Prostate gland (tissue), 2 donors: ENCODE measurements at places on chromosomes 1 and 21. TPM values are rescaled to one million over a fixed set of nuclear protein-coding genes. Genes with fewer than 3 reads are reported as not detected.

The GBP5 gene
- 0.23 TPM for total RNA-seq

The S100A8 gene
- 5.6 TPM for total RNA-seq

The HSD3B2 gene
- 0.62 TPM for total RNA-seq

The CD53 gene
- 12.2 TPM for total RNA-seq

The PCAT6 gene
- total RNA-seq = 9.0 TPM

The FCGR1A gene
- 0.32 TPM for total RNA-seq

The NIPAL3 gene
- 350 TPM for total RNA-seq

The METTL25B gene
- total RNA-seq = 69.5 TPM

DNA sequence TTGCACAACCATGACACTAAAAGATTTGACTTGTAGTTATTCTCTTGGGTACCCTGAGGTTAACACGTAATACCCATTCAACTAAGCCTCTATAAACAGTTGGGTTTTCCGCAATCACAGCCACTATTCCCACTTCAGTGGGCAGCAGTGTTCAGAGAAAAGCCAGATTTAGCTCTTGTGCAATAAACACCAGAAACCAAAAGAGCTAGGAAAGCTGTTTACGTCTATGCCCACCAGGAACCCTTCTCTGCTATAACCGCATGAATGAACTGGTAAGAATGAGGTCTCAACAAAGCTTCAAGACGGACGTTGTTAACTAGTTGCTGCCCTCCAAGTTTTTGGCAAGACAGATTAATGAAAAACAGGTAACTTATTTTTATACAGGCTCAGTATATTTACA lies 101.3 kb downstream of the SLC45A1 start:
- no peak for DNase-seq

GRCh38 chr1:185520188-185520920 lies 203.3 kb upstream of the IVNS1ABP start:
- DNase-seq = no peak

- no peak for DNase-seq
Measured at GRCh38 chr1:158014731-158015320, 21.4 kb downstream of the KIRREL1 start.

DNA sequence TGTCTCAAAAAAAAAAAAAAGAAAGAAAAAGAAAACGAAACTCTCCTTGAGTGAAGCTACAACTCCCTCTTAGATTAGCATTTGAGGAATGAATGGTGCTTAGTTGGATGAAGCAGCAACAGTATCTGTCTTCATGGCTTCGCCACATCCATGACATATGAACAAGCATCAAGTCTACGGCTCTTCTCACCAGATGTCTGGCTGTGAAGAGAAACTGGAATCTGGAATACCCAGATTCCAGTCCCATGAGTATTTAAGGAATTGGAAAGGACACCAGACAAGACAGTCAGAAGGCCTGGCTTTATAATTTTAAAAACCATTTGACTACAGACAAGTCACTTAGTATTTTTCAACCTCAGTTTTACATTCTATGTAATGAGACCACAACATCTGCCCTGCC lies 38.0 kb upstream of the TADA1 start:
- DNase-seq = no peak

DNA sequence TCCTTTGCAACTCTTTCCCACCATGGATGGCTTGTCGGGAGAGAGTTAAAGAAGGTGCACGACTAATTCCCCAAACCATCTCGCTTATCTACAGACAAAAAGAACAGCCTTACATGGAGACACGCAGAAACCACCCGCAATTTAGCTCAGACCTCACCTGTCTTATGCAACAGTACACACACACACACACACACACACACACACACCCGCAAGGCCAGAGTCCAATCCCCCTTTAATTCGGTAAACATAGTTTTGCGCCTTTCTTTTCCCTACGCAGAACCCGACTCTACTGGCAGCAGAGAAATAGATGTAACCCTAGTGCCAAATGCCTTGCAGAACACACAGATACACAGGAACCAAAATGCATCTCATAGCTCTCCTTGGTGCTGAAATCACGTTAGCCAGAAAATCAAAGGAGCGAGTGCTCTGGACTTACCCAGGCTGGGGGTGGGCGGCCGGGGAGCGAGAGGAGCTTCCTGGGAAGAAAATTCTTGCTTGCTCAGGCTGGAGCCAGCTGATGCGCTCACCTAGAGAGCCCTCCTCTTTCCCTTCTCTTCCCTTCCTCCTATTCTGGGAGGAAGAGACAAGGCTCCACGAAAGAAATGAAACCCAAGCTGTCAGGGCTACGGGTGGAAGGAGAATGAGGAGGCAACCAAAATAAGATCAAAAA lies 470 bp downstream of the TNR start:
- no peak for DNase-seq

- no peak for DNase-seq
Measured at GRCh38 chr1:94276988-94277434, 39.6 kb upstream of the ARHGAP29 start.

DNA sequence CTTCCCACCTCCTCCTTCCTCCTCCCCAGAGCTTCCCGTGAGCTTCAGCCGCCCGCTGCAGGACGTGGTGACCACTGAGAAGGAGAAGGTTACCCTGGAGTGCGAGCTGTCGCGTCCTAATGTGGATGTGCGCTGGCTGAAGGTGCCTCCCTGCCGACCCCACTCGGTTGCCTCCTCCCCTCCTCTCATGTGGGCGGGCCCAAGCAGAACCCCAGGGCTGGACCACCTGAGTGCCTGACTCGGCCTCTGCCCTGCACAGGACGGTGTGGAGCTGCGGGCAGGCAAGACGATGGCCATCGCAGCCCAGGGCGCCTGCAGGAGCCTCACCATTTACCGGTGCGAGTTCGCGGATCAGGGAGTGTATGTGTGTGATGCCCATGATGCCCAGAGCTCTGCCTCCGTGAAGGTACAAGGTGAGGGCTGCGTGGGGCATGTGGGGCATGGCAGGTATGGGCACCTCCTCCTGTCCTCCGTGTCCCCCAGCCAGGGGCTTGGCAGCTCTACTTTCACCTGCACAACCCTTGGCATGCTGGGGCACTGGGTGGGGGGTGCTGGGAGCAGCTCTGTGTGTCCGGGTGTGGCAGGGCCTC lies 69.2 kb downstream of the OBSCN start:
- no peak for DNase-seq

GRCh38 chr1:197912739-197913494 lies 4.3 kb upstream of the LHX9 start:
- DNase-seq = no peak

GRCh38 chr1:189205863-189206262 lies 1271.8 kb downstream of the BRINP3 start:
- no peak for DNase-seq

- DNase-seq = peak; percentile 19
Measured at GRCh38 chr1:207579436-207579799, 65.5 kb upstream of the CR1L start.

DNA sequence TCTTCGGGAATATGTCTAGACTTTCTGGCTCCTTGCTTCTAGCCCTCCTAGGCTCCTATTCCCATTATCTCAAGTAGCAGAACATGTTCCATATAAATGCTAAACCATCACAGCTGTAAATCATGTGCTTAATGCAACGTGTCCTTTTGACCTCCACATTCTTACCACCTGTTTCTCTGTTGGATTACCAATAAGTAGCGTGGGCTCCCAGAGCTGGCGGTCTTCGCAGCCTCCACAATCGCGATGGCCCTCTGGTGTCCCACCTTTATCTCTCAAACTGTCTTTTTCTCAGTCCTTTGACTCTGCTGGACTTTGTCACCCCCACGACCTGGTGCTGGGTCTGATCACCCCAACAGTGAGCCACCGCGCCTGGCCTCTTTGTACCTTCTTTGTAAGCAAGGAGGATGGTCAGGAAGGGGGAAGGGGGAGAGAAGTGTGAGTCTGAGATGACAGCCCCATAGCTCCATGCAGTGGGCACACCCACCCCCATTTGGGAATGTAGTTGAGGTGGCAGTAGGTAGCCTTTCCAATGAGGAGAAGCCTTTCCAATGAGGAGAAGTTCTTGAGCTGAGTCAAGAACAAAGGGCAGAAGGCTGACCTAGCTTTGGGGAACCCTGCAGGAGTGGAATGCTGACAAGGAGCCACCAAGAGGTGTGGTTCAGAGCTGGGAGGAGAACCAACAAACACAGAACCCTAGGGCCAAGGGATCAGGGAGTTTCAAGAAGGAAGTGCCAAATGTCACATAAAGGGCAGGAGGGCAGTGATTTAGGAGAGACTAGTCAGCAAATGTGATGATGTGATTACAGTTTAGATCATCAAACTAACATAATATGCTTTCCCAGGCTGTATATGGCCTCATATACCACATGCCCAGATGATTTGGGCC lies 14.2 kb downstream of the TRAF5 start:
- DNase-seq = no peak

DNA sequence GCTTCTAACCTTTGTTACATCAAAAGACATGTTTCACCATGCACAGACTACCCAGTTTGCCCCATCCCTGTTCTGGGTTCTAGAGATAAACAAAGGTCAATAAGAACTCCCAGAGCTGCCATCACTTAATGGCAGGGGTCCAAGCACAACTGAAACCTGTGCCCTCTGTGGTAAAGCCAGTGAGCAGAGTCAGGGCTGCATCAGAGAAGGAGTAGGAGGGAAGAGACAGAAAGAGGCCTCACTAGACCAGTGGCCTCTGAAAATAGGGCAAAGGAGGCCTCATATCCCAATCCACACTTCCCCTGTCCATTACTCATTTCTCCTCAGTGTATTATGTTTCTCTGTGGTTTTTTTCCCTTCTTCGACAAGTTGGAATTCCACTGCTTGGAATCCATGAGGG lies 10.2 kb downstream of the ATP1A2 start:
- no peak for DNase-seq

GRCh38 chr1:37814252-37814651 lies 6.2 kb upstream of the YRDC start:
- no peak for DNase-seq

DNA sequence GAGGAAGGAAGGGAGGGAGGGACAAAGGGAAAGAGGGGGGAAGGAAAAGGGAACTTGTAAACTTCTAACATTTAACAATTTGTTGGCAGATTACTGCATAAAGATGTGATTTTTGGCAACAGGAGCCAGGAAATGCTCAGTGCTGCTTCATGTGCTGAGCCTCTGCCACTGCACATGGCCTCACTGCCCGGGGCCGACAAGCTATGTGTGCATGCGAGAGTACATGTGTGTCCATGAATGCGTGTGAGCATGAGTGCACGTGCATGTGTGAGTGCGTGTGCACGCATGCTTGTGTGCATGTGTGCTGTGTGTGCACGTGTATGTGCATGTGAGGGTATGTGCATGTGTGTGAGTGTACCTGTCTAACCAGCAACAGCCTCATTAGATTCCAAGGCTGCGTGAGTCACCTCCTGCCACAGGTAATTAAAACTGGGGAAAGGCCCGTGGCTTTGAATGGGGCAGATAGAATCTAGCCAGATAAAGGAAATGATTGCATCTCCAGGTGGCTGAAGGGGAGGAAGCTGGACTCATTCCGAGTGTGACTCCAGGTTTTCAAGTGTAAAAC lies 41.4 kb upstream of the TSPEAR start:
- DNase-seq = peak; percentile 41

- DNase-seq = no peak
Measured at GRCh38 chr1:182608845-182609610, 4.8 kb upstream of the RGS16 start.

DNA sequence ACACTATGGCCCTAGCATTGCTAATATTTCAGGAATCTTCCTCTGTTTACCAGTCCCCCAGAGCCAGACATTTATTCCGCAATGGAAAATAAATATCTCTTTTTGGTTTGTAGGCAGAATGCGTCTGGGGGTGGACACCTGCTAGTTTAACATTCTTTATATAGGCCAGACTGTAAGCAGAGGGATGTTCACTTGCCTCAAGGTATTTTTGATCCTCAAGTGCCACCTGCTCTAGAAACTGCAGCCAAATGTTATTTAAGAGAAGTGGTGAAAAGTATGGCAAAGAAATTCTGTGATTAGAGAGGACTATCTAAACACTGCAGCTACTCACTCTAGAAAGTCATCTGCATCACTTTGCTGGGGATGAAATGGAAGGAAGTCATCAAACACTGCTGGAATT lies 164.7 kb downstream of the NEGR1 start:
- DNase-seq = no peak

- no peak for DNase-seq
Measured at GRCh38 chr1:113253187-113253586, 137.1 kb upstream of the MAGI3 start.

DNA sequence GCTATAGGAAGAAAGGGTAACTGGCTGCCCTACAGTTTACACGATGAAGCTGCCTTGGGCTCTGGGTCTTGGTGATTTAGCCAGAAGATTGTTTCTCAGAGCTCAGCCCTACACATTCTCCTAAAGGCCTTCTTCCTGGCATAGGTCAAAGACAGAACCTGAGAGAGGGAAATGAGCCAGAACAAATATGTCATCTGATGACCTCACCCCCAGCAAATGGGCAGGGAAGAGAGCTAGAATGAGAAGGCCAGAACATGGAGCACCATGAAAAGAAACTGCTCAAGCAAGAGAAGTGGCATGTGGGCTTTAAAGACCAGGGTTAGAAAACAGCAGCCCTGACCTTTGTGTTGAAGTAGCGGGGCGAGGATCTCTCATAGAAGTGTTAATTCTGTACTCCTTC lies 5.5 kb upstream of the ILDR2 start:
- no peak for DNase-seq

DNA sequence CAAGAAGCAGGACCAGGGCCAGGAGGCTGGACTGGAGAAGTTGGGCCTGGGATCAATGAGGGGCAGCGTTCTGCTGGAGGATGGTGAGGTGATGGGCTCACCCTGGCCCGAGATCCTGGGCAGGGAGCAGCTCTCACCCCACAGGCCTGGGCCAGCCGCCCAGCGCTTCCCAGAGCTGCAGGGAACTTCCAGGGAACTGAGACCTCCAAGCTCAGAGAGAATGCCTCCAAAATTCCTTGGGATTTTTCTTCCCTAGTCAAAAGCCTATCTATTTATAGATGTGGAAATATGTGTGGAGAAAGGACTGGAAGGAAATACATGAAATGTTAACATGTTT lies 121.2 kb downstream of the SPSB1 start:
- DNase-seq = no peak

GRCh38 chr1:11531314-11531870 lies 52.4 kb downstream of the DISP3 start:
- DNase-seq = no peak

DNA sequence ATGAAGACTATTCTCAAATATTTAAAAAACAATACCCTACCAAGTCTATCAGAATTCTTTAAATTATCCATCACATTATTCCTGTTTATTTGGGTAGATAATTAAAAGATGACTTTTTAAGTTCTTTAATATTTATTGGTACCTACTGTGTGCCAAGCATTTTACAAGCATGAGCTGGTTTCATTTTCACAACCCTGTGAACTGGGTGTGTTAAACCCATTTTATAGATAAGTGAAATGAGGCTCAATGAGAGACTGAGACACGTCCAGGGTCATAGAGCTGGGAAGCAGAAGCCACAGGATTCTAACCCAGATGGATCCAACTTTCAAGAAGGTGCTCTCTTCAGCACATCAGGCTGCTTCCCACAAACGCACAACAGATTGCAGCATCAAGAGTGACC lies 12.3 kb downstream of the LRRN2 start:
- DNase-seq = no peak

DNA sequence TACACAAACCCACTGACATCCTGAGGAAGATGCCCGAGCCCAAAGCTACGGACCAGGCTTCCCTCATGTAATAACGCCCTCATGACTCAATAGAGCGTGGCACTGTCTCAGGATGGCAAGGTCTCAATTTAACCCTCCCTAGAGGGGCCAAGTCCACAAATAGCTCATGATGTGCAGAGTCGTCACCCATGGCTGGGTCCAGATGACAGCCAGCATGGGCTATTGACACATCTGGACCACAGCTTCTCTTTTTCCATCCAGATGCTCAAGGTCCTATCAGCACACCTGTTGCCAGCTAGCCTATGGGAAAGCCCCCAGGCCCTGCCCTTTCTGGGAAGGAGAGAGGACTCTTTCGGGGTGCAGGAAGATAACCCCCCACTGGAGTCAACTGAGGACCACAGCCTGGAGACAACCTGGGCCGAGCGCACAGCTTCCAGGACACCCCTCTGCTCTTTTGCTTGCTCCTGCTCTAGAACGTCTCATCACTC lies 2.8 kb downstream of the LAPTM5 start:
- no peak for DNase-seq
